ENCODE measurements at places on chromosomes 3 and 15.

DNA sequence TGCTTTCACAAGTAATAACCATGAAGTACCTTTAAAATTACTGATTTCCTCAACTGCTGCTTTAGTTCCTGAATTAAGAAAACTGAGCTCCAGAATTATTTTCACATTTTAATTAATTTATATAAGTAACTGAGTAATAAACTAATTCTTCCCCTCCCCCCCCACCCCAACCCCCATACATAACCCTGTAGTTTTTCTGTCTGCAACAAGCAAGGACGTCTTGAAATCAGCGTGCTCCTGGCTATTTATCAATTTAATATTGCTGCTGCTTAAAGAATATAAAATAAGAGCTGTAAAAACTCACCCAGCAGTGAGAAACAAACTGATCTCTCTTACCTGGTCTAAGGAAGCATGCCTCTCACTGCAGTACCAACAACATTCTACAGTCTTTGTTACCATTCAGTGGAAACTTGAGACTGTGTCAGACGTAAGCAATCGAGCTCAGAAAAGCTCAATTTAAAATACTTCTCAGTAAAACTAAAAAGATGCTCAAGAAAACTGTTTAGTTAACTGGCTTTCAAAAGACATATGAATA lies 121.0 kb downstream of the TFDP2 start:
- no peak for DNase-seq

DNA sequence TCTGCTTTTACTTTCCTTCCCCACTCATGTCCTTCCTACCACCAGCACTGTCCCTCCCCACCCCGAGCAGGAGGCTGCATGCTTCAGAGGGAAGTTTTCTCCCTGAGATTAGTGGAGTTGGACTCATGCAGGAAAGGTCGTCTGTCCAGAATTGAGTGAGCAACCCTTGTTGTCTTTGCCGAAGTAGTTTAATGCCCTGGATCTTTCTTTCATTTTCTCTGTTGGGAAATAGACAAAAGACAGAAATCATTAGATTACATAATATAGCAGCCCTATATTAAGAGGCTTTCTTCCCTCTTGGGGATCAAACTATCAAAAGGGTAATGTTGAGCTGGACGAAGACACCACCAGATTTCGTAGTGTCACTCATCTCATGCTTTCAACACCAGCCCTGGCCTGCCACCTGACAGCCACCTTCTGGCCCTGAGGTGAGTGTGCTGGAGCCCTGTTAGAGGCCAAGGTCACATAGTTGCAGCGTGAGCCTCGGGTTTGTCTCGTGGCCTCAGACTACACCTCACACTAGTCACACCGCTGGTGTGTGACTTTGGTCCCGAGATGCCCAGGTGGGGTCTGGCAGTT lies 231.0 kb downstream of the ITPR1 start:
- no peak for DNase-seq

DNA sequence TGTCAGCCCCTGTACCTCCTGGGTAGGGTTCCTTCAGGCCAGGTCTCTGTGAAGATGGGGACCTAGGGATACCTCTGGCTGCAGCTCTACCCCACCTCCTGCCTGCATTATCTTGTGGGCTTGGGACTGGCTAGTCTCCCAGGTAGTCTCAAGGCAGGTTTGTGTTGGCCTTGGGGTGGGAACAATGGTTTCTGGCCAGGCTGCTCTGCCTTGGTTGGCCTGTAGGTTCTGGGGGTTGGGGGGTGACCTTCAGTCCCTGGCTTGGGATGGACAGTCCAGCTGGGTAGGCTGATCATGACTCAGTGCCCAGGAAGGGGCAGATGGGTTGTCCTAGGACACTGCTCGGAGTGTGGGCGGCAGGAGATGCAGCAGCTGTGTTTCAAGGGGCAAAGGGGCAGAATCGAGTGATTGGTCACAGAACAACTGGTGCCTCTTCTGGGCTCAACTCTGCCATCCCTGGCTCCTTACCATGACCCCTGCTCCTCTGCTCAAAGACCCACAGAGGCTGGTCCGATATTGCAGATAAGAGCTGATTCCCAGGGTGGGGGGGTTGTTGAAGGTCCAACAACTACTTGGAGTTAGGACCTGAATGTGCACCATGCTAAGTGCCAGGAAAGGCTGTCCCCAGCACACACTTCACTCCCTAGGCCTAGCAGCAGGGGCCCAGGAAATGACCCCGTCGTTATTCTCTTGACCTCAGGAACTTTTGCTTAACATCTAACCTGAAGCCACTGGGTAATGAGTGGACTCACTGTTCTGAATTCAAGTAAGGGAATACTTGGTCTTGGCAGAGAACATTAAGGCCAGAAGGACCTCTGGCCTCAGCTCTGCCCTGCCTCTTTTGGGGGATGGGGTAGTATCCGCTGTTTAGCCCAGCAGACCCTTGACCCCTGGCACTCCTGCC lies 18.1 kb upstream of the BSN start:
- no peak for DNase-seq

- DNase-seq = no peak
Measured at GRCh38 chr15:62500325-62500724, 335.2 kb upstream of the C2CD4B start.

DNA sequence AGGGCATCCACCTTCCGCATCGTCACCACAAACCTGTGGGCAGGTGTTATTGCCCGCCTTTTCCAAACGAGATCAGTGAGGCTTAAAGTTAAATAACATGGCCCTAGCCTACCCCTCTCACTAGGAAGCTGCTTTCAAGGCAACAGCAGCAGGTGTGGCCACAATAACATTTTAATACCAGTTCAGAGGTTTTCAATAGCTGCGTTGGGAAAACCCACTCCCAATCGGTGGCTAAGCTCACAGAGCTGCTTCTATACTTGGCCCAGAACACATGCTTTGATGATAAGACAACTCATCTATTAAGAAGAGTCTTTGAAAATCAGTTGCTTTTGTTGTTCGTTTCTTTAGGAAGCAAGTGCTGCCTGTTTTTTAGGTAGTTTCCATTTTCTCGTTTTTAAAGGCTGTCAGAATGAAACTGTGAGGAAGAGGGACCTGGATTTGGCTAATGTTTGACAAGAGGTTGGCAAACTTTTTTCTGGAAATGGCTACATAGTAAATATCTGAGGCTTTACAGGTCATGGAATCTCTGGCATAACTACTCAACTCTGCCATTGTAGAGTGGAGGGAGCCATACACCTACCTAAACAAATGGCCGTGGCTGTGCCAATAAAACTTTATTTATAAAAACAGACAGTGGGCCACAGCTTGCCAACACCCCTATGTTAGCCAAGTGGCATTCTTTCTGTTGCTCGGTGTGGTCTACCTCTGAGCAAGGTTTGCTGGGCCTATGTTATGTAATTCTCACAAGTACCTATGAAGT lies 179.6 kb downstream of the FEZF2 start:
- DNase-seq = no peak

- DNase-seq = no peak
Measured at GRCh38 chr3:377158-377561, 180.6 kb downstream of the CHL1 start.

DNA sequence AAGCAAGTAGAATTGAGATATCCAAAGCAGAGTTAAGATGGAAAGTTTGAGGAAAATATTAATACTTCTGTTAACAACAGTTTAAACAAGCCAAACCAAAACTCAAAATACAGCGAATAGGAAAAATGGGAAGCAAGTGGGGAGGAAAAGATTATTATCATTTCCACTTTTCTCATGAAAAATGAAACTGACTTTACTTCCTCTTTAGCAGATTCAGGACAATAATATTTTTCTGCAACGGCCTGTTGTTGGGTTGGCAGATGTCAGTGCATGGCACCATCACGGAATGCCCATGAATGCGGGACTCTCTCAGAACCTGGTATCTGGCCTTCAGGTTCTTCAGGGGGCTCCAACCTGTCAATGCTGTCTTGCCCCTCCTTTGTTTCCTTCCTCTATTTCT lies 11.1 kb downstream of the ANKUB1 start:
- DNase-seq = no peak

- DNase-seq = no peak
Measured at GRCh38 chr3:48980295-48980694, 9.7 kb upstream of the P4HTM start.

DNA sequence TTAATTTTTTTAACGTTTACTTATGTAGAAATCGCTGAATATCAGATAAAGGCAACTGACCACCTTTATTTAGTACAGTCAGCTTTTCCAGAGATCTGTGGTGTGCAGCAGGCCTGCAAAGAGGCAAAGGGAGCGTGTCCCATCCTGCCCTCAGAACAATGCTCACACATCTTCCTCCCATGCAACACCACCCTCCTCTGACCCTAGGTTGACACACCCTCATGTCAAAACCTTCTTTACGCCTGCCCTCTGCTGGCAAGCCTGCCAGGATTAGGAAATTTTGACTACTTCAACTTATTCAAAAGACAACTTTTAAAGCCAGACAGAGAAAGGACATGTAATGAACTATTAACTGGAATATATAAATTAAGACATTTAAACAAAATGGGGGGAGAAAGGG lies 513.7 kb downstream of the FOXP1 start:
- no peak for DNase-seq
